ENCODE measurements at places on chromosomes 16 and 17.

- no peak for DNase-seq
These were observed 1.8 kb upstream of the CBX1 start for GRCh38 chr17:48102798-48103715.

DNA sequence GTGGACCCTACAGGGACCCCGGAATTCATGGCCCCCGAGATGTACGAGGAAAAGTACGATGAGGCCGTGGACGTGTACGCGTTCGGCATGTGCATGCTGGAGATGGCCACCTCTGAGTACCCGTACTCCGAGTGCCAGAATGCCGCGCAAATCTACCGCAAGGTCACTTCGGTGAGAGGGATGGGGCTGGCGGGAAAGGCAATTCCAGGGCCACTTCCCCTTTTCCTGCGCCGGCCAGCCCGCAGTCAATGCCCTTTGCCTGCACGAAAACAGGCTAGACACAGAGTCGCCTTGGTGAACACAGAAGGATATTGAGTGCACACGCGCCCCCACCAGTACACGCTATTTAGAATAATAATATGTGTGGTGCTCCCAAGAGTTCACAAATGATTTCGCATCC is 4.0 kb downstream of the WNK4 start:
- no peak for DNase-seq

GRCh38 chr17:36705874-36706731 is 104.7 kb downstream of the MRM1 start:
- DNase-seq = peak; percentile 13

DNA sequence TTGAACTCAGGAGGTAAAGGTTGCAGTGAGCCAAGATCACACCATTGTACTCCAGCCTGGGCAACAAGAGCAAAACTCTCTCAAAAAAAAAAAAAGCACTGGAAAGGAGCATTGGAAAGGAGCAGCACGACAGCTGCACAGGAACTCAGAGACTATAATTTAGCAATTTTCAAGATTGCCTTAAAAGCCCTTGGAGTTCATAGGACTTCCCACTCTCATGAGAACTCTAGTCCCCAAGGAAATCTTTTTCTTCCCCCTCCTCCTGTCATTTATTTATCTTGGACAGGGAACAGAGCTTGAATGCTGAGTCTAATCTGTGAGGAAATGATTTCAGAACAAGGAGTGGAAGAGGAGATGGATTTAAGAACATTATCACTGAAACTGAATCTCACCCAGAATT is 69.0 kb downstream of the PLXDC1 start:
- no peak for DNase-seq

GRCh38 chr17:30405161-30405560 is 26.4 kb downstream of the CPD start:
- no peak for DNase-seq
